ENCODE measurements at places on chromosomes 5 and 9.
A peak's percentile ranks its signal among the peaks of the same experiment; 100 is the strongest.

DNA sequence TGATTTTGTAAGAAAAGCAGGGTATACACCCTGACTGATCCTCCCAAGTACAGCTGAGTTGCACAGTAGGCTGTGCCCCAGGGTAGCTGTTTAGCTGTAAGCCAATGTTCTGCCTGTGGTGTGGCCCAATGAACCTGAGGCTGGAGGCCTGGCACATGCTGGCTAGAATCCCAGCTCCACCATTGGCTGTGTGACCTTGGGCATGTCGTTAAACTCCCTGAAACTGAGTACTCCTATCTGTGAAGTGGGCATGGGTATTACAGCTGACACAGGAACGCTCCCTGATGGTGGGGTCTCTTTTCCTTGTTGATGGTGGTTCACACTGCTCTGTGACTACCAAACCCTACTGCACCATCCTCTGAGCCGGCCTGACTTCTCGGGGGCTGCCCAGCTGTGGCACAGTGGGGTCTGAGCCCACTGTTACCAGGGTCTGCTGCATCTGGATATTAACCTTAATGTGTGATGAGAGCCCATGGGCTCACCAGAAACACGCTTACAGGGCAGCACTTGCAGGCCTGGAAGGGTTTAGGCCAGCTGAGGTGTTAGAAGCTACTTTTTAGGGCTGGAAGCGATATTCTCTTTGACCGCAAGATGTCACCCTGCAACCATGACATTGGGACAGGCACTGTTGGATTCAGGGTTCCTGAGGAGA lies 7.0 kb upstream of the GADD45G start:
- DNase-seq, result peak; percentile 62

DNA sequence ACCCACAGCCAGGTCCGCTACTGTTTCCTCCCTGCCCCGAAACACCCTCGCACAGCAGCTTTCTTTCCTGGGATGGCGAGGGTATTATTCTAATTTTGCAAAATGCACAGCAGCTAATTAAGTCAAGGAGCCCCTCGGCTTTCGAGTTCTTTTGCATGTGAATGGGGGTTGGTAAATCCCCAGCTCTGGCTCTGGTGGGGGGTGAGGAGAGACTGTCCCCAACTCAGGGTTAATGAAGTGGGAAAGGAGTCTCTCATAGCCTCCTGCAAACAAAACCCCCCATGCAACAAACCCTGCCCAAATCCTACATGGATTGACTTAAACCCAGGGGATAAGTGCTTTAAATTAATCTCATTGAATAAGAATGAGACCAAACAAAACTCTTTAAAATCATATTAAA lies 8.8 kb downstream of the BARHL1 start:
- no peak for DNase-seq

GRCh38 chr5:136799806-136800372 lies 434.5 kb upstream of the TRPC7 start:
- no peak for DNase-seq

- no peak for DNase-seq
These were observed 78.0 kb downstream of the SH3GL2 start for GRCh38 chr9:17656889-17657288.

DNA sequence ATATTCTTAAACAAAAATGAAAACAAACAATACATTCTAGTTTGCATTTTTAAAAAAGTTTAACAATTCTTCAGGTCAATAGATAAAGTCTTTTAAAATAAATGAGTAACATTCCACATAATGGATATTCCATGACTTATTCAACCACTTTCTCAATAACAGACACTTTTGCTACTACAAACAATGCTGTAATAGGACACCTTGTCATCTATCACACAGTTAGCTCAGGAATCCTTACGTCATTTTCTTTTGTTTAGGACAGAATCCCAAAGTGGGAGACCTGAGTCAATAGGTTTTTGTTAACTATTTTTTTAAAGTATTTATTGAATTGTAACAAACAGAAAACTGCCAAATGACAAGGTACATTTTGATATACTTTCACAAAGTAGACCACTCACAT lies 72.5 kb downstream of the CEP120 start:
- DNase-seq, result no peak

DNA sequence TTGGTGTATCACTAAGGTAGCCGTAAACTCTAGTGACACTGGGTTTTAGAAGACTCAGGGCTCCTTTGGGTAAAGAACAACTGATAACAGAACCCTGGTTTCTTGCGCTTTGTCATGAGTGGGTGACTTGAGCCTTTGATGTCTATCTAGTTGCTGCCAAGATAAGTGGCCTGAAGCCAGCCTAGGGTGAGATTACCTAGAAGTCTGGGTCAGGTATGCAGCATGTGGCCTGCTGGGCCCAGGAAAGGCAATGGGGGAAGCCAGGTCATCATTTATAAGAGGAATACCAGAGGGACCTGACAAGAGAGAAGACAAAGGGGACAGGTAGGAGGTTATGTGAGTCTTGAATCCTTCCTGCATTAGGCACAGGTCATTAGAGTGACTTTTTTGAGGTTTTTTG lies 23.2 kb upstream of the GARNL3 start:
- DNase-seq, result no peak

DNA sequence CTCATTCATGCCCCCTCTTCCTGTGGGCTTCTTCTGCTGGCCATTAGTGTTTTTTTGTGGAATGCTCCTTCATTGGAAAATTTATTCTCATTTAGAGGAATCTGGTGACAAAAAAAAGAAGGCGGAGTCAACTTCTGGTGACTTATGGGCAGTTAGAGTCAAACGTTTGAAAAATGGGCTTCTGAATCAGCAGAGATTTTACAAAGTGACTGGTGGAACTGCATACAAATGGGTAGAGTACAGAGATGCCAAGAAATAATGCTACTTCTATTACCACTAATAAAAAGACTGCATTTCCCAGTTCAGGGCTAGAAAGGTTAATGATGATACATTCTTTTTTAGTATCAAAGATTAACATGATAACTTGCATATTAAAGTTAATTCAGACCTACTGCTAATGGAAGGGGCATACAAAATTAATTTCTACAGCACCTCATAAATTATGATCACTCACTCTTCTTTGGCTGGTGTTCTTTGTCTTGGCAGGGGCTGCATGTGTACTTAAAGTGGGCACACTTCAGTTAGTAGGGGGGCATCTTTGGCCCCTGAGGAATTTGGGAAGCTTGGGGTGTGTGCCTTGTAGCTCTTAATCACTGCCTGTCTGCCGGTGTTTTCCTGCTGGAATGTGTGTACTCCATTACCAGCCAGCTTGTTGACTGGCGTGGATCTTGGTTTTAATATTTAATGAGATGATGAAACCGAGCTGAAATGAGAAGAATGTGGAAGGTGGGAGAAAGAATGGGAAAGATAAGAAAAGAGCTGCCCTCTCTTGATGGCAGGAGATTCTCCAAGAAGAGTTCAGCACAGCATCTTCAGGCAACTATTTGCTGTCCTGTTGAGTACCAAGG lies 148.9 kb downstream of the DOCK2 start:
- no peak for DNase-seq

DNA sequence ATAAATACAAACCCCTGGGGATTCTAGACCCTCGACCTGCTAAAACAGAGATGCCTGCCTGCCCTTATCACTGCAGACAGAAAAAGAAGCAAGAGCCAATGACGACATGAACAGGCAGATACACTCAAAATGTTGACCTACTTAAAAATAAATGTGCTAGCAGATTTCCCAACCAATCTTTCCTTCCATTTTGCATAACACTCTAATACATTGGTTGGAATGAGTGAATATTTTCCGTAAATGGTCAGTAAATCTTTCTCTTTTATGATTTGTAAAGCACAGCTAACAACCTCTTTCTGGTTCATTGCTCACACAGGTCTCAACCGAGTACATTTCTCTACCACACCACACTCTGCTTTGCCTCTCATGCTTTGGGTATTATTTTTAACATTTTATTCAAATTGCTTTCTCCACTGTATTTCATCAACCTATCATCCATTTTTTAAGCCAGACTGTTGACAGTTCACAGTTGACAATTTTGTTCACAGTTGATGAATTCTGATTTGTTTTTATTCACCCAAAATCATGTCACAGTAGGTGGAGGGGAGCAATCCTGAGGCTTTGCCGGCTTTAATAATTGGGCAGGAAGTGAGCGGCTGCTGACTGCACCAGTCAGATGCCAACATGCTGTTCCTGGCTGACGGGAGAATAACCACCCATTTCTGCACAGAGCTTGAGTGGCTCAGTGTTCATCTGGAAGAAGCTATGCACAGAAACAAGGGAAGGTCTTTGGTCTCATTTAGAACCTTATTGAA lies 426.6 kb downstream of the SPOCK1 start:
- no peak for DNase-seq

- no peak for DNase-seq
These were observed 50.4 kb downstream of the ACO1 start for GRCh38 chr9:32434892-32435291.

DNA sequence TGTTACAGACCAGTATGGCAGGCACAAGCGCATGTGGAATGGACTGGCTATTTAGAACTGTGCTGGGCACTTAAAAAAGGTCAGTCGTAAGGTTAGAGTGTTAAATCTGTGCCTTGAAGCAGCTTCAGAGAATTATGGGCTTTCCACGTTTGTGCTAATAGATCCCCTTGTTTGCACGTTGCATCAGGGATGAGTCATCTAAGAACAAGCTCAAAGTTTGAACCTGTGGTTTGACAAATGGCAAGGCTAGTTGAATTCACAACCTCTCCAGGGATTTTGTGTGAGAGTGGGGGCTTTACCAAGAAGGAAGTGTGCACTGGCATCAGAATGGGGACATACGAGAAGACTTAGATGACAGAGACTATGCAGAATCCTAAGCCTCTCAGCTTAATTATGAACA lies 249.6 kb downstream of the IRX1 start:
- no peak for DNase-seq

DNA sequence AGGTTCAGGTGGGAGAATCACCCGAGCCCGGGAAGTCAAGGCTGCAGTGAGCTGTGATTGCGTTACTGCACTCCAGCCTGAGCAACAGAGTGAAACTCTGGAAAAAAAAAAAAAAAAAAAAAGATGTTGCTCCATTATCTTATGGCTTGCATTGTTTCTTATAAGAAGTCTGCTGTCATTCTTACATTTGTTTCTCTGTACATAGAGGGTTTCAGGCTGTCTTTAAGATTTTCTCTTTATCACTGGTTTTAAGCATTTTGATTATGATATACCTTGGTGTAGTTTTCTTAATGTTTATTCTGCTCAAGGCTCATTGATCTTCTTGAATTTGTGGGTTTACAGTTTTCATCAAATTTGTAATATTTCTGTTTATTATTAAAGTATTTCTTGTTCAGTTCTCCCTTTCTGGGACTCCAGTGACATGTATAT lies 35.2 kb downstream of the MVB12B start:
- DNase-seq, result no peak

DNA sequence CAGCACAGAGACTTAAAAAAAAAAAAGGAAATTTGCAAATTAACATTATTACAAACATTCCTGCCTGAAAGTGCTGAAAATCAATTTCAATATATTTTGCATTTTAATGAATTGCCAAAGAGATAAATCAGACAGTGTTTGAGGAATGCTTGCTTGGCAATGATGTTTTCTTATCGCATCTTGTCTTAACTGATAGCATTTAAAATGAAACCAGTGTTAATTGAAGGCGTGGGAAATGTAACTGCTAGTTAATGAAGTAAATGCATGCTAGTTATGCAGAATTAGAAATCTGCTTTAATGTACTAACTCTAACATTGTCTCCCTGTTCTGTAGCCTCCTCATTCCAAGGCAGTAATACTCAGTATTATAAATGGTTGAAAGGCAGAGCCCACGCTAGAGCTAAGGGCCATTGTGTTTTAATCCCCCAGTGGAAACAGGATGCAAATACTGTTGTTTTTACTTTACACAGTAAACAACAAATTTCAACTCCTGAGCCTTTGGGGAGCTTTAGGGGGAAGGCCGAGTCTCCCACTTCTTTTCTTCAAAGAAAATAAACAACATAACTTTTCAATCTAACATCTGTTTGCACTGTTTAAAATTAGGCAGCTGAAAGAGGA lies 586.9 kb downstream of the TLE4 start:
- DNase-seq, result no peak

- DNase-seq, result no peak
These were observed 49.9 kb upstream of the MARCHF11 start for GRCh38 chr5:16229357-16229940.

GRCh38 chr9:124000161-124000783 lies 11.3 kb upstream of the LHX2 start:
- DNase-seq, result no peak

DNA sequence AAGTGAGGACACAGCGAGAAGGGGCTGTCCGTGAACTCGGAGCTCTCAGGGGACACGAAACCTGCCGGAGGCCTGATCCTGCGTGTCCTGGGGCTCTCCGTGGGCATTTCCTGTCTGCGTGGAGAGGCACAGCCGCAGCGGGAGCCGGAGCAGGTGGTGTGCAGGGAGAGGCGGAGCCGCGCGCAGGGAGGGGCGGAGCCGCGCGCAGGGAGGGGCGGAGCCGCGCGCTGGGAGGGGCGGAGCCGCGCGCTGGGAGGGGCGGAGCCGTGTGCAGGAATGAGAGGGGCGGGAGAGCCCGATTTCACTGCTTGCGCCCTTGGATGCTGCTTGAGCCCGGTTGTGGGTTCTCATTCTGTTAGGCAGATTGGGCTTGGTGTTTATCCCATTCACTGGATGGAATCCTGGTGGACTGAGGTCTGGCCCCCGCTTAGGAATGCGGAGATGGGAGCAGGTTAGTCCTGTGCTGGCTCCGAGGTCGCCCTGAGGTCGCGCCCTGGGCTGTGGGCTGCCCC lies 26.7 kb downstream of the NDUFS6 start:
- no peak for DNase-seq

DNA sequence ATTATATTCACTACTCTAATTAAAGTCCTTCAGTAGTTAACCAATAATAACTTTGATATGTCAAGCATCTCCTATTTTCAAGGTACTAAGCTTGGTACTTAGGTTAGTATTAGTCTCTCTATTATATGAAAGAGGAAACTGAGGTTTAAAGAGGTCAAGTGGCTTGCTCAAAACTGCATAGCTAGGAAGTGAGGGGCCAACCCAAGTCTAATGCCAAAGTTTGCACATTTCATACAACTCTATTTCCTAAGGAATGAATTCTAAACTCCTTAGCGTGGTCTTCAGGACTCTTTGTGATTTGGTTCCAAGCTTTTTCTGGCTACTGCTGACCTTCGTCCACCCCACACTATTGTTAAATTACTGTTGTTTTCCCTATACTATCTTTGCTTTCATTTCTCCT lies 9.9 kb upstream of the SHOC1 start:
- no peak for DNase-seq

DNA sequence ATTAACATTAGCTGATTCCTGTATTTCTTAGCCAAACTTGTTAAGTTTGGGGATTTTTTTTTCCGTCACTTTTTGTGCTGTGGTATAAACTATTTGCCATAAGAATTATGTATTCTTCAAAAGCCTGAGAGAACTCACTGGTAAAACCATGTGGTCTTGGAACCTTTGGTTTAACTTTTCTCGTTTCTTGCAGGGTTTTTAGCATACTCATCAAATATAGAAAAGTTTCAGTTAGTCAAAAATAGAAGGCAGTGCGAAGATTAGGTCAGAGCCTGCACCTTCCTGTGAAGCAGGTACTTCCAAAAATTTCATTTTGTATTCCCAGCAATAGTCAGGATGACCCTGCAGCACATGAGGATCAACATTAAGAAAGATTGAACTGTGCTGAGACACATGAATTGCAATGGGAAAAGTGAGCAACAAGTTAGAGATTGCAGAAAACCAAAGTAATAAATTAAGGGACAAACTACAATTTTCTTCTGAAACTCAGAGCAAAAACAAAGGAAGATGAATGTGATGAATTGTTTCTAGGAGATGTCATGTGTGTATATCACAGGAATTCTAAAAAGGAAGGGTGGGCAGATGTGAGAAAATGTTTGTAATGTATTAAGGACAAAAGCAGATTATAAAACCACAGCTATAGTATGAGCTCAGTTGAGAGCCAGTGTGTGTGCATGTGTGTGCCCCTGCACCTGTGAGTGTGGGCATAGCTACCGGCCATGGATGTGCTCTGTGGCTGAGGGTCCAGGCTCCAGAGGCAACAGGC lies 102.2 kb downstream of the ANGPTL2 start:
- DNase-seq, result no peak
